ENCODE measurements at places on chromosomes 1 and 21.

DNA sequence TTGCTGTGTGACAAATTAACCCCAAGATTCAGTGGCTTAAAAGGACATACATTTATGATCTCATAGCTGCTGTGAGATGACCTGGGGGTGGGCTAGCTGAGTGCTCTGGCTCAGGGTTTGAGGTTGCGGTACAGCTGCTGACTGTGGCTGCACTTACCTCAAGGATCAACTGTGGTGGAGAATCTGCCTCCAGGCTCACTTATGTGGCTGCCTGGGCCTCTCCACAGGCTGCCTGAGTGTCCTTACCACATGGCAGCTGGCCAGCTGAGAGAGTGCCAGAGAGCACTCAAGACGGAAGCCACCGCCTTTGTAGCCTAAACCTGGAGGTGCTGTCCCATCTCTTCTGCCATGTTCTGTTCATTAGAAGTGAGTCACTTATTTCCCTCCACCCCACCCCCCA lies 5.7 kb downstream of the LRRC71 start:
- no peak for DNase-seq

DNA sequence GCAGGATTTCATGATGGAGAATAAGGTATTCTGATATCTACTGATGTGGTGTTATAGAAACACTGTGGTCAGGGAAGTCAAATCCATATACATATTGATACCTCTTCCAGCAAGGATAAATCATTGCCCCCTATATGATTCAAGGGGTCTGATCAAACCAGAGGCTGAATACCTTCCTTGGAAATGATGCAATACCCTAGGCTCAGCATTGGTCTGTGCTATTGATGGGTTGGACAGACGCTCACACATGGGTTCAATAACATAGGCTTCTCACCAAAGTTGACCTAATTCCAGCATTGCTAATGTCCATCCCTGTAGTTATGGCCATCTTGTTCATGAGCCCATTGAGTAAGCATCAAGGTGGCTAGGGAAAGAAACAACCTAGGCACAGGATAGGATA lies 257.0 kb upstream of the USP24 start:
- DNase-seq, result no peak

GRCh38 chr1:30514137-30514654 lies 209.2 kb downstream of the MATN1 start:
- DNase-seq, result no peak

DNA sequence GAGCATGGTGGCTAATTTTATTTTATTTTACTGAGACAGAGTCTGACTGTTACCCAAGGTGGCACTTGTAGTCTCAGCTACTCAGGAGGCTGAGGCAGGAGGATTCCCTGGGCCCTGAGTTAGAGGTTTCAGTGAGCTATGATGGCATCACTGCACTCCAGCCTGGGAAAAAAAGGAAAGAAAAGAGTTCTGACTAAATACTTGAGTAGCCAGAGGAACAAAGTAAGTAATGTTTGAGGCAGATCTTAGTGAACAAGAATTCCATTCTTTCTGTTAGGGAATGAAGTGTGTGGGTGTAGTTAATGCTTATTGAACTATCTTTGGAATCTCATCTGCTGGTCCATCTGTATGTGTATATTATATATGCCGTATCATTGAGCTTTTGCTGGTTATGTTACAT lies 13.1 kb upstream of the EVI5 start:
- no peak for DNase-seq

DNA sequence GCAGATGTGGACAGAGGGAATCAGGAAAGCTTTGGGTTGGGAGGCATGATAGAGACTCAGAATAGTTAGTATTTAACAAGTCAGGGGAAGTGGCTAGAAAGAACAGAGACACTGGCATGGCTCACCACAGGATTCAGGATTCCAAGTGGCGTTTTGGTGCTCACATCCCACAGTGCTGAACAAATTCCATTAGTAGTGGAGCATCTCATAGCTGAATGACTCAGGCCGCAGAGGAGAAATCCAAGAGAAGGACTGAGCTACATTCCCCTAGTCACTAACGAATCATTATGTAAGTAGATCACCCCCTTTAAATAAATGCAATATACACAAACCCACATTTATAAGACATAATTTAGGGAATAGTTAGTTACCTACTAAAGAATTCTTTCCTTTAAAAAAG lies 5.0 kb upstream of the KCNJ9 start:
- no peak for DNase-seq

DNA sequence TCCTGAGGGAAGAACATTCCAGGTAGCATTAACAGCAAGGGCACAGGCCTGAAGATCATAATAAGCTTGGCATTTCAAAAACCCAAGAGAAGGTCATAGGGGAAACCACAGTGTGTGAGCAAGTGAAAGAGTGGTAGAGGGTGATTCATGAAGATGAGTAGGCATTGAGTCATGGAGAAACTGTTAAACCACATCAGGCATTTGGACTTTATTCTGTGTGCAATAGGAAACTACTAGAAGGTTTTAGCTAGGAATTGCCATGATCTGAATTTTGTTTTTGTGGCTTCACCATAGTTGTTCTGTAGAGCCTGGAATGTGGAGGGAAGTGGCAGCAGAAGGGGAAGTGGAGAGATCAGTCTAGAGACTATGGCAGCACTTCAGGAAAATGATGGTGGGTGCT lies 359.0 kb upstream of the PTBP2 start:
- no peak for DNase-seq

- no peak for DNase-seq
Observed at GRCh38 chr1:39272798-39273469, 68.4 kb downstream of the MACF1 start.

DNA sequence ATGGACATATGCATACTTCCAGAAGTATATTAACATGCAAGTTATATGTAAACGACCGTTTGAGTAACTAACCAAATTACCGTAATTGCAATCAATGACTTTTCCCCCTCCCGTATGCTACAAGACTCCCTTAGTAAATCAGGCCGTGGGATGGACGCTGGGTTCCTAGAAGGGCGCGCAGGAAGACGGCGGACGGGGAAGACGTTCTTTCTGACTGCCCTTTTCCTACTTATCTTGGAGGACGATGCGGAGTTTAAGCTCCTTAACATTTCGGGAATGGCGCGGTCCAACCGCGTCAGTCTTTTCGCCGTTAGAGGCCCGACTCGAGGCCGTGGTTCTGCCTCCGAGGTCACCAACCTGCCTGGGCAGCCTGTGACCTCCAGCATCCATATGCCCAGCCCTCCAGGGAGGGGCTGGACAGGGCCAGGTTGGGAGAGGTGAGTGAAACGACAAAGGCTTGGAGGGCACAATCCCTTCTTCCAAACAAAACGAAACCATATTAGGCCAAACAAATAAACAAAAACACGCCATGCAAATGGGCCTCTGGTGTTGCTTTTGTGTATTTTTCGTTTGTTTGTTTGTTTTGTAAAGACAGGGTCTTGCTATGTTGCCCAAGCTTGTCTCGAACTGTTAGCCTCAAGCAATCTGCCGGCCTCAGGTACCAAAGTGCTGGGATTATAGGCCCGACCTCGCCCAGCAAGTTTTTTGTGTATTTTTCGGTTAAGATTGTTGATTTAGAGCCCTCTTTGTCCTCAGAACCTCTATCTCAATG lies 873 bp upstream of the PI4KB start:
- no peak for DNase-seq

- DNase-seq, result no peak
Observed at GRCh38 chr1:114274621-114275317, 121.1 kb upstream of the SYT6 start.

DNA sequence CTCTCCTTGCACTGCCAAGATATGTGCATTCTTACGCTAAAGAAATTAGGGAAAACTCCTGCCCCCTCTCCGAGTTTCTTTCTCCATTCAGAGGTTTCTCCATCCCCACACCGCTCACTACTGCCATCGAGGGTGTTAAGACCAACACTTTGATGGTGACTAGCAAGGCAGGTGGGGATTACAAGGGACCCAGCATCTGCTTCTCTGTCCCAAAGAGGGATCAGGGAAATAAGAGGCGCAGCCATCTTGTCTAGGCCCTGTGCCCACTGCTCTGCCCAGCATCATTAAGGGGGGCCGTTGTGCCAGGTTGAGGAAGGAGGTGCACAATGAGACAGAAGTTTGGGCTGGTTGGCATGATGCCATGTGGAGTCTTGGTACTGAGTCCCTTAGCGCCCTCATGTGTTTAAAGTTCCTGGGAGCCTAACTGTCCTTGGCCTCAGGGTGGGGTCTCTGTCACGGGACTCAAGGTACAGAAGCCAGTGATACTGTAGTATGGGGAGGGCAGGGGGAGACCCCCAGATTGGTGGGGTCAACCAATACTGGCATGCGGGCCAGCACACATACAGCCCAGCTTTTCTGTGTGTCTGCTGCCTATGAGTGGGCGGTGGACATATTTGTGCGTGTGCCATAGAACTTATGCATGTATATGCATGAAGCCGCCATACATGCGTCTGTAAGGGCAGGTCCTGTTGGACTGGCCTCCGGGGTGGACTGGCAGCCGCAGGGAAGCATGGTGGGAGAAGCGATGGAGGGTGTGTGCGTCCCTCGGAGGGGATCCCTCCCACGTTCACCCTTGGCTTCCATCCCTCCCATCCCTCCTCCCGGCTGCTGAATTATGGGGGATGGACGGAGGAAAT lies 5.5 kb downstream of the EFNA3 start:
- DNase-seq, result no peak

DNA sequence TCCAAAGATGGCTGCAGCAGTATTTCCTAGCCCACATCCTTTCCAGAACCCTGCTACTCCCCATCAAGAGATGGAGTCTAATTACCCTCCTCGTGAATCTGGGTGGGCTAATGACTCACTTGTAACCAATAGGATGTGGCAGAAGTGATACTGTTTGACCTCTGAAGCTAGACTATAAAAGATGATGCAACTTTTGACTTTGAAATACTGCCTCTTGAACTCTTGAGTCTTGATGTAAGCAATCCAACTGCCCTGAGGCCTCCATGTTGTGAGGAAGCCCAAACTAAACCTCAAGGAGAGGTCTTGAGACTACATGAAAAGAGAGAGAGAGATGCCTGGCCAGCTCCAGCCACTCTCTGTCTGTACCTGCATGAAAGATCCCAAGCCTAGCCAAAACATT lies 29.5 kb downstream of the LMO4 start:
- no peak for DNase-seq

DNA sequence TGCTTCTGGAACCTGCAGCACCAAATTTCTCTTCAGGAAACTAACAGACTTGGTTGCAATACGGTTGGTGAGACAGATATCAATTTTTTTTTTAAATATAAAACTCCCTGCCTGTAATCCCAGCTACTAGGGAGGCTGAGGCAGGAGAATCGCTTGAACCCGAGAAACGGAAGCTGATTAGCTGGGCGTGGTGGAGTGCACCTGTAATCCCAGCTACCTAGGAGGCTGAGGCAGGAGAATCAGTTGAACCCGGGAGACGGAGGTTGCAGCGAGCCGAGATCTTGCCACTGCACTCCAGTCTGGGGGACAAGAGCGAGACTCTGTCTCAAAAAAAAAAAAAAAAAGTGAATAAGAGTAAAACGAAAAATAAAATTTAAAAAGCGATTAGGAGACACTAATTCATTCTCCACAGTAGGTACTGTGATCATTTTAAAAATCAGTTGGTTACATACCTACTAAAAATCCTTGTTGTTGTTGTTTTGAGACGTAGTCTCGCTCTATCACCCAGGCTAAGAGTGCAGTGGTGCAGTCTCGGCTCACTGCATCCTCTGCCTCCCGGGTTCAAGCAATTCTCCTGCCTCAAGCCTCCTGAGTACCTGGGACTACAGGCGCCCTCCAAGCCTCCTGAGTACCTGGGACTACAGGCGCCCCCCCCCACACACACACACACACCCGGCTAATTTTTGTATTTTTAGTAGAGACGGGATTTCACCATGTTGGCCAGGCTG lies 796 bp upstream of the RBM8A start:
- no peak for DNase-seq

DNA sequence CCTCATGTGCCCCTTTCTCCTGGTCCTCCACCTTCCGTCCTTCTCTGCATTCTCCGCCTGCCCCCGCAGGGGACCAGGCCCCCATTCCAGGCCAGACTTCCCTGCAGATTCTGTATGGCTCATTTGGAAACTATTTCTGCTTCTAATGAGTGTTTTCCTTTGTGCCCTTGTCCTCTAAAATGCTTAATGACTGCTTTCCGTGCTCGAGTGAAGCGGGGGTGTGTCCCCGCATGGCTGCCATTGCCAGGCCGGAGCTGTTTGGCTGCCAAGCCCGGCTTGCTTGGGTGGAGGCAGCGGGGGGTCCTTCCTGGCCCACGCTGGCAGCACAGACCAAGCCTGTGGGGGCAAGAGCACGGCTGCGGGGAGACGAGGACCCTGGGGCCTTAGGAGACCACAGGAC lies 299.3 kb upstream of the VAMP3 start:
- no peak for DNase-seq

- DNase-seq, result peak; percentile 41
Observed at GRCh38 chr1:37811027-37811655, 3.1 kb upstream of the YRDC start.

GRCh38 chr1:112256411-112256810 lies 139.6 kb upstream of the CTTNBP2NL start:
- no peak for DNase-seq

DNA sequence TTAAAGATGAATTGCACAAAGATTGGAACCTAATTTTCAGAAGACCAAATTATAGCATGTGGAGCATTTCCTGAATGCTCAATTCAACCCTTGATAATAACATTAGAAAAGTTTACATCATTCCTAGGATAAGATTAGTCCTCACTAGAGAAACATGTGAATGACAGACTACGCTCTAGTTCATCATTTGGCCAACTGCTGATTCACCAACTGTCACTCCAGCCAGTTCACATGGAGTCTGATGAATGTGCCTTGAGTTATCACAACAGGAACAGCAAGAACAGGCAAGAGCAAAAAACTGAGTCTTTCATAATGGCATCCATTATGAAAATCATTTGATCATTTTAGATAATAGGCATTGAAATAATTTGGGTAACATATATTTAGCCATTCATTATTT lies 415.9 kb downstream of the PTPRC start:
- no peak for DNase-seq
